Stimulated activated CD4-positive, alpha-beta T cell treated with anti-CD3 and anti-CD28 coated beads, Interleukin-1b, Interleukin-23, amount 100 ng/mL, for 4 hours (primary cell): ENCODE measurements at places on chromosomes 1 and 21.

- DNase-seq, result no peak
Measured at GRCh38 chr1:63693944-63694571, 79.8 kb upstream of the ROR1 start.

GRCh38 chr1:39957299-39958015 is 2.5 kb downstream of the MFSD2A start:
- no peak for DNase-seq

DNA sequence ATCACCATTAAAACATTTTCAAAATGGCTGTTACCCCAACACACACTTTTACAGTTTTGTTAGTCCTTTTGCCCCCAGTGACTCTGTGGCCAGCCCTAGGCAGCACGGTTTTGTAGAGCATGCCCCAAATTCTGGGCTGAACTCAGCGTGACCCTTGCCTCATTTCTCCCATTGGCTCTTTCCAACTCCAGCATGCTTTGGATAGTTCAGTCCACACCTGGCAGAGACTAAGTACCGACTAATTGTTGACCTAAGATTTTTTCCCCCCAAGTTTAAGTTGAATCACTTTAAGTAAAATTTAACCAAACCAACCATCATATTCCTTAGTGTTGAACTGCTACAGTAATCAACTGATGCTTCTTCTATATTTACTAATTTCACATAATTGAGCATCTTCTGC is 62.4 kb upstream of the LRRC8B start:
- no peak for DNase-seq

DNA sequence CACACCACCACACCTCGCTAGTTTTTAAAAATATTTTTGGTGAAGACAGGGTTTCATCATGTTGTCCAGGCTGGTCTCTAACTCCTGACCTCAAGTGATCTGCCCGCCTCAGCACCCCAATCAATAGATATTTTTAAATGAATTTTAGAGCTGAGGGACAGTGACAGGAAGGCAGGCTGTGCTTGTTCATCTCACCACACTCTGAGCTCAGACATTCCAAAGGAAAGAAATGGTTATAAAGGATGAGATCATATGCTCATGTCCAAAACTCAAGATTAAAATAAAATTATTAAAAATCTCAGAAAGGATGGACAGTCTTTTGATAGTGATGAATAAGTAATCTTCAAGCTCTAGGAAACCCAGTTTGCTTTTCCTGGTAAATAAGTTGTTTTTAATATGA is 40.9 kb downstream of the L1TD1 start:
- DNase-seq, result no peak

GRCh38 chr1:3662080-3662671 is 9.9 kb downstream of the TP73 start:
- no peak for DNase-seq

DNA sequence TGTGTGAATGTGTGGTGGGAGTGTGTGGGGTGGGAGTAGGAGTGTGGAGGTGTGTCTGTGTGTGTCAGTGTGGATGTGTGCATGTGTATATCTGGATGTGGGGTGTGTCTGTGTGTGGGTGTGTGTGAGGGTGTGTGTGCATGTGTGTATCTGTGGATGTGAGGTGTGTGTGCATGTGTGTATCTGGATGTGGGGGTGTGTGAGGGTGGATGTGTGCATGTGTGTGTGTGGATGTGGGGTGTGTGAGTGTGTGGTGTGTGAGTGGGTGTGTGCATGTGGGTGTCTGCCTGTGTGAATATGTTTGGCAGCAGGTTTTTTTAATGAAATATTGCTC is 106.1 kb downstream of the PDE9A start:
- no peak for DNase-seq

DNA sequence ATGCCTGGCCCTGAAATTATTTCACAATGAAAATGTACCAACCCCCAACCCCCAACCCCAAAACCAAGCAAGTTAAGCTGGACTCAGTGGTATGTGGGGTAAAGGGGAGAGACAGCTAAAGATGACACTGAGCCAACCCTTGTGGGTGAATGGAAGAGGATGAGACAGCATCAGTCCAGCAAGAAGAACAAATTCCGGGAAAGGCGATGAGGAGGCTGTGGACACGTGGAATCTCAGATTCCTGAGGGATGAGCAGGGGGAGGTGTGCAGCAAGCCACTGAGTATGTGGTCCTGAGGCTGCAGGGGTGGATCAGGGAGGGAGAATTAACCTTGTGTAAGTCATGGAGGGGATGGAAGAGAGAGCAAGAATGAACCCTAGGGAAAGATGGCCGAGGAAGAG is 14.4 kb upstream of the ZNF362 start:
- no peak for DNase-seq

DNA sequence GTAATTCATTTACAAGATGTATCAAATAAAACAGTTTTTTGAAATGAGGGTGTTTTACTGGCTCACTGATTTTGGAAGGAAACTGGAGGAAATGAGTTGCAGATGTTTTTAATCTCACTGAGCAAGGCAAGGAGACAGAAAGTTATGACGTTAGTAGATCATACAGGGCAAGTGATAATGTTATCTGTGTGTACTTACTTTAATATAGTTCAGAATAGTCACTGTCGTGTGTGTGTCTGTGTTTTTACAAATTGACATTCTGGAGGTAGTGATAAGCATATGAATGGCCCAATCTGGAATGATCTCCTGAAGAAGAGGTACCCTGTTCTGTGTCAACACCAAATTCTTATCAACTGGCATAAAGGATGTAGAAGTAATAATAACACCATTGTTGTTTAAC is 1.9 kb upstream of the GBP4 start:
- DNase-seq, result no peak

GRCh38 chr1:241592273-241592958 is 47.8 kb downstream of the CHML start:
- DNase-seq, result no peak

- DNase-seq, result no peak
Measured at GRCh38 chr1:210496063-210496462, 167.4 kb downstream of the HHAT start.

DNA sequence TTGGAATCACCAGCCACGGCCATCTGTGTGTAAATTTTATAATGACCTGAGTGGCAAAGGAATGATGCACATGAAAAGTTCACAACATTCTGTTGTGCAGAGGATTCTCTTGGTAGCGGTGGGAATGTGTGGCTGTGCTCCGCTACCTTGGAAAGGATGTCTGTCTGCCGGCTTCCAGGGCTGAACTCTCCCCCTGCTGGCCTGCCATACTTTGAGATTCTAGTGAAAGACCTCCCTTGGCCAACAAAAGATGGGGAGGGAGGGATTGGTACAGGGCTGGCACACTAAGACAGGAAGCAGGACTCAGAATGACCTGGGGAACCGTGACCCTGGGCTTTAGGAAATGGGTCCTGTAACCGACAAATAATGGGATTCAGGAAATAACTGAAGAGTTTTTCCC is 194.5 kb upstream of the PLD5 start:
- no peak for DNase-seq

DNA sequence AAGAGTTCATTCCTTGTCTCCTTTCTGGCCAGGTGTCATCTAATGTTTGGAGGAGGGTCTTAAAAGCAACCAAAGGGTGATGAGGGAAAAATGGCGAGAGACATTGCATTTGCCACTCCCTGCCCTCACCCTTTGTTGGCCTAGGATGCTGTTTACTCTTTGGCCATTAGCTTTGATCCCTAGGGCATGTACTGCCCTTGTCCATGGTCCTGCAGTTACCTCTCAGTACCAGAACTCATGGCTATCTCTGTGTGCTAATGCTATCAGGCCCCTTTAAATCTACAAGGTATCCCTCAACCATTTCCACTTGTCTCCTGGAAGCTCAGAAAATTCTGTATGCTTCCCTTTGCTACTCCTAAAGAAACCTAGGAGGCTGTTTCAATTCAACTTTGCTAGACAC is 424.8 kb upstream of the PLXNA2 start:
- DNase-seq, result no peak

DNA sequence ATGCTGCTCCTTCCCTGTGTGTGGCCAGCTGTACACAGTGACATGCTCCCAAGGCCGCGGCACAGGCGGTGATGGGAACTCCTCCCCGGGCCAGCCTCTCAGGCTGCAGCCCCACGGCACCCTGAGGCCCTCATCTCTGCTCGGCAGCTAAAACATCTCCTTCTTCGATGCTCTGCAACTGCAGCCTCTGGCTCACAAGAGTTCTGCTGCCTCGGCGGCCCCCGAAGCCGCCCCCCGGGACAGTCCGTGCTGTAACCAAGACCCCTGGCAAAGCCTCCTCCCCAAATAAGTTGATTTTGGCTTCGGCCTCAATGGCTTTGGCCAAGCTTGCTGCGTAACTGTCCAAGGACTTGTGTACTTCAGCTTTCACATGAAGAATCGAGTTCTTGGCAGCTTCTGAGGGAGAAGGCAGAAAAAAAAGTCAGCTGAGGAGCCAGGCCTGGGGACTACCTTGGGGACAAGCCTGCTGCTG is 51.3 kb downstream of the GPR161 start:
- no peak for DNase-seq

GRCh38 chr21:18725653-18726052 is 322.1 kb upstream of the TMPRSS15 start:
- no peak for DNase-seq

- DNase-seq, result peak; percentile 53
Measured at GRCh38 chr21:32772281-32773047, 909 bp upstream of the PAXBP1 start.

DNA sequence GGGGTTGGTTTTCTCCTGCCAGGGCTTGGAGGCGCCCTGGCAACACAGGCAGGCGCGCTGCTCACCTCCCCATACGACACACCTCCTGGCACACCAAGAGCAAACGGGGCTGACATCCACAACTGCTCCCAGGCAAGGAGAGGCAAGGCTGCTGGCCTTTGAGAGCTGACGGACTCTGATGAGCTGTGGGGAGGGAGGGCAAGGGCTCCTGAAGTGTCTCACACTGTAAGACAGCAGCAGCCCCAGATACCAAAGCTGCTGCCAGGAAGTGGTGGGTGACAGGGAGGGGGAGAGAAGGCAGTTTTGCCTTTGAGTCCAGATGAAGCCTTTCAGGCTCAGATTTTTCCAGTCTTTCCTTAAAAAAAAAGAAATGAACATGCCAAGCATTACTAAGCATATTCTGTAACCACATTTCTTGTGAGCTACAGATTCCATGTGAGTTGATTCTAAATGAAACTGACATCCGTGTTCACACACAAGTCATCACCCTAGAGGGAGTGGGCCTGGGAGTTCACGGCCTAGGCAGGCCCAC is 24.3 kb downstream of the PGBD5 start:
- no peak for DNase-seq

- DNase-seq, result no peak
Measured at GRCh38 chr1:206800411-206800810, 28.1 kb upstream of the IL10 start.

DNA sequence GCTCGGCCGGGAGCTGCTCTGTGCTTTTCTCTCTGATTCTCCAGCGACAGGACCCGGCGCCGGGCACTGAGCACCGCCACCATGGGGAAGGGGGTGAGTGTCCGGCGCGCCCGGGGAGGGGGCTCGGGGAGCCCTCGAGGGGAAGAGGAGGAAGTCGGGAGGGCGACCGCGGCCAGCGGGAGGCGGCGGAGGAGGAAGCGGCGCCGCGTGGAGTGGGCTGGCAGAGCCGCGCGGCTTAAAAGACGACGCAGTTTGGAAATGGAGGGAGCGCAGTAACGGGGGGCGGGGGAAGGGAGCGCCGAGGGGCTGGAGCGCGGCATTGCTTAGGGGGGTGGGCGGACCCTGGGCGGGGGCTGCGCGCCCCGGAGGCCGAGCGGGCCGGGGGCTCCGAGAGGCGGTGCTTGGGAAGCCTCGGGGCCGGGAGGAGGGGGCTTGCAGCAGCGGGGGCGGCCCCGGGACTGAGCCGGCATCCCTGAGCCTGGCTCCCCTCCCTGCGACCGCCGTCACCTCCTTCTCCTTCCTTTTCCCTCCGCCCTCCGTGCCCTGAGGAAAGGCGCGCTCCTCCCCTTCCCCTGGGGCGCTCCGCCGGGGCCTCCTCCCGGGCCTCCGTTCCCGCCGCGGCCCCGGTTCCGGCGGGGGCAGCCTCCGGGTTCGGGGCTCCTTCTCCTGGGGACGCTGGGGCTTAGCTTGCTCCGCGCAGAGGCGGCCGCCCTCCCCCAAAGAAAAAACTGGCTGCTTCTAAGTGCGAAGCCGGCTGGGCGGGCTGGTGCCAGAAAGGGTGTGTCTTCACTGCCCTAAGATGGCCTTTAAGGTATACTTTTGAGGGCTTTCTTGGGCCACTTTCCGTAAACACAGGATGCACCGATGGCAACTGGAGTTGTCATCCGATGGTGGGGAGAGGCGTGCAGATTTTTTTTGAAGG is 648 bp downstream of the ATP1A1 start:
- DNase-seq, result peak; percentile 27

DNA sequence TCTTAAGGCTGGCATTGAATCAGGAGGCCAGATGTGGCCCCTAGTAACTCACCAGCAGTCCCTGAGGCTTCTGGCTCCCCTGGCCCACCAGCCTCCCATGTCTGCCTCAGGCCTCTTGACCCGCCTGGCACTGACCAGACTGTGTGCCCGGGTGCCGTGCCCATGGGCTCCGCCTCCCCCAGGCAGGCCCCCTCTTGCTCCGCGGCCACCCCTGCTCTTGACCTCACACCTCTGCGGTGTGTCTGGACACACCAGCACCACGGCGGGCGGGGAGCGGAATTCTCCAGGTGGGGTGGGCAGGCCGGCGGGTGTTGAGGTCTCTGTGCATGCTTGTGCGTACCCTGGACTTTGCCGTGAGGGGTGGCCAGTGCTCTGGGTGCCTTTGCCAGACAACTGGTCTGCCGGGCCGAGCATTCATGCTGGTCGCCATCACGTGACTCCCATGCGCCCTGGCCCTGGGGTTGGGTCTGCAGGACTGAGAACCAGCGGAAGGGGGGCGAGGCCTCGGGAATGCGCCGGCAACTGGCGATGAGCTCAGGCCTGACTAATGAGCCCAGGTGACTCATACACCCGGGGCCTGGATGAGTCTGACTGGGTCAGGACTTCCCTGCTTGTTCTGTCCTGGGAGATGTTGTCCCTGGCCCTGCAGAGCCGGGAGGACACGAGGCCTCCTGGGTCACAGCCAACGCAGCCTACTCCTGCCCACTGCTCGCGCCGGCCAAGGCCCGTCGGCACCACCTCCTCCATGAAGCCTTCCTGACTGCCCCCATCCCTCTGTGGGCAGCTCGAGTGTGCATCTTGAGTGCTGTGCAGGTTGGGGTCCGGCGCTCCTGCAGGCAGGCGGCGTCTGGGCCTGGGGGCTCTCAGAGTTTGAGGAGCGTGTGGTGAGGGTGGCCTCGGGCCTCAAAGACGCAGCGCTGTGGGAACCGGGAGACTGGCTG is 22.6 kb downstream of the COL18A1 start:
- DNase-seq, result no peak

- DNase-seq, result no peak
Measured at GRCh38 chr1:204859861-204860267, 10.8 kb upstream of the NFASC start.

DNA sequence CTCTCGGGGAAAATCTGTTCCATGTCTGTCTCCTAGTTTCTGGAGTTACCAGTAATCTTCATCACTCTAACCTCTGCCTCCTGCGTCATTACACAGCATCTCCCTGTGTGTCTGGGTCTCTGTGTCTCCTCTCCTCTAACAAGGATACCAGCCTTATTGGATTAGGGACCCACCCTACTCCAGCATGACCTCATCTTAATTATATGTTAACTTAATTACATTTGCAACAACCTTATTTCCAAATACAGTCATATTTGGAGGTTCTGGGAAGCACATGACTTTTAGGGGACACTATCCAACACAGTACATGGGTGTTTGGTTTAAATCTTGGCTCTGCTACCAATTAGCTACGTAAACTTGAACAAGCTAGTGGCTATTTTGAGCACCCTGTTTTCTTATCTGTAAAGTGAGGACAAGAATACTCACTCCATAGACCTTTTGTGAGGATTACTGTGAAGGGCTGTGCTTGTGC is 83.9 kb upstream of the SGIP1 start:
- DNase-seq, result no peak

- no peak for DNase-seq
Measured at GRCh38 chr1:99365141-99365540, 100.8 kb downstream of the PLPPR4 start.

- DNase-seq, result no peak
Measured at GRCh38 chr1:197367627-197368026, 99.6 kb downstream of the CRB1 start.
